ENCODE measurements at places on chromosomes 2 and 18. TPM values are rescaled to one million over a fixed set of nuclear protein-coding genes. Genes with fewer than 3 reads are reported as not detected.
A peak's percentile ranks its signal among the peaks of the same experiment; 100 is the strongest.

- H3K27me3 ChIP-seq, result no peaks in the 10 kb centered on the region
- H3K4me1 ChIP-seq, result no peaks in the 10 kb centered on the region
- no peak for DNase-seq
- no peak overlapping the region for H3K27ac ChIP-seq
Measured at GRCh38 chr2:124535816-124536215, 510.7 kb downstream of the CNTNAP5 start.

DNA sequence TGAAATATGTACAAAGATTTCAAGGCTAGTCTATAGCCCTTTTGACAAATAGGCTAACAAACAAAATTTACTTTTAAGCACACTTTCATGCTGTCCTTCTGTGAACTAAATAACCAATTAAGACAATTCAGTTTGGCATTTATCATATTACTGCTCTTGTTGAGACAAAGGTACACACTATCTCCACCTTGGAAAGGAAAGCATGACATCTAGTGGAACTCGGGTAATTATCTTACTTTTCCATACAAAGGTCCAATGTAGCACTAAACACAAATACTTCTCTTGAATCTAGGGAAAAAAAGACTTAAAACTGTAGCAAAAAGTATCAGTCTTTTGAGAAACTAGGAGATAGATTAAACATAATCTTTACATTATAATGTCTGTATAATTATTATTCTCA, 125.0 kb upstream of the CD226 start:
- H3K36me3 ChIP-seq, result peaks cover 34% of the 10 kb centered on the region
- H3K27me3 ChIP-seq, result no peaks in the 10 kb centered on the region
- no peaks in the 10 kb centered on the region for H3K4me1 ChIP-seq
- H3K4me3 ChIP-seq, result no peak overlapping the region
- no peak for DNase-seq
- H3K27ac ChIP-seq, result no peak overlapping the region

GRCh38 chr2:127080938-127081755, 25.8 kb downstream of the BIN1 start:
- peaks cover 100% of the 10 kb centered on the region for H3K4me1 ChIP-seq
- H3K27ac ChIP-seq, result peak overlapping the region; percentile 91
- no peaks in the 10 kb centered on the region for H3K36me3 ChIP-seq
- no peaks in the 10 kb centered on the region for H3K27me3 ChIP-seq
- H3K4me3 ChIP-seq, result peak overlapping the region; percentile 47
- peak; percentile 94 for DNase-seq

DNA sequence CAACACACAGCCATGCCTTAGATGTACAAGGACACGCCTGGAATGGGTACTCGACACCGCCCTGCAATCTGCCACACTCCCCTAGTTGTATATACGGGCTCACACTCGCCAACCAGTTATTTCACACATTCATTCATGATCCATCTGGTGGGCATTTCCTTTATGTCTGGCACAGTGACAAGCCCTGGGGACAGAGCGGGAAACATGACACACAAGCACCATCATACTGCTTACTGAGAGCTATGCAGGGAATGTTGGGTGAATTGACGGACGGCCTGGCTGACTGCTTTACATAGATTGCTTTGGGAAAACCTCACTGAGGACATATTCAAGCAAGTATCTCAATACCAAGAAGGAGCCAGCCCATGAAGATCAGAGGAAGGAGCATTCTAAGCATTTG, 448.0 kb upstream of the SPRED2 start:
- no peak overlapping the region for H3K4me3 ChIP-seq
- DNase-seq, result no peak
- H3K36me3 ChIP-seq, result no peaks in the 10 kb centered on the region
- H3K4me1 ChIP-seq, result no peaks in the 10 kb centered on the region

- no peak overlapping the region for H3K4me3 ChIP-seq
- no peak overlapping the region for H3K27ac ChIP-seq
- no peaks in the 10 kb centered on the region for H3K27me3 ChIP-seq
- H3K4me1 ChIP-seq, result no peaks in the 10 kb centered on the region
- H3K36me3 ChIP-seq, result peaks cover 26% of the 10 kb centered on the region
Measured at GRCh38 chr2:230230496-230231200, 5.1 kb downstream of the SP140 start.

- no peaks in the 10 kb centered on the region for H3K36me3 ChIP-seq
- no peaks in the 10 kb centered on the region for H3K4me1 ChIP-seq
- DNase-seq, result no peak
- no peaks in the 10 kb centered on the region for H3K27me3 ChIP-seq
- H3K27ac ChIP-seq, result no peak overlapping the region
Measured at GRCh38 chr2:15163326-15163725, 397.8 kb downstream of the NBAS start.

- no peak for DNase-seq
- peaks cover 82% of the 10 kb centered on the region for H3K36me3 ChIP-seq
- no peaks in the 10 kb centered on the region for H3K4me1 ChIP-seq
- no peak overlapping the region for H3K27ac ChIP-seq
- H3K4me3 ChIP-seq, result no peak overlapping the region
Measured at GRCh38 chr2:189851174-189851826, 67.0 kb downstream of the PMS1 start.

- DNase-seq, result no peak
- H3K27ac ChIP-seq, result no peak overlapping the region
- no peaks in the 10 kb centered on the region for H3K27me3 ChIP-seq
- no peaks in the 10 kb centered on the region for H3K36me3 ChIP-seq
Measured at GRCh38 chr18:26941584-26941983, 76.1 kb upstream of the AQP4 start.

DNA sequence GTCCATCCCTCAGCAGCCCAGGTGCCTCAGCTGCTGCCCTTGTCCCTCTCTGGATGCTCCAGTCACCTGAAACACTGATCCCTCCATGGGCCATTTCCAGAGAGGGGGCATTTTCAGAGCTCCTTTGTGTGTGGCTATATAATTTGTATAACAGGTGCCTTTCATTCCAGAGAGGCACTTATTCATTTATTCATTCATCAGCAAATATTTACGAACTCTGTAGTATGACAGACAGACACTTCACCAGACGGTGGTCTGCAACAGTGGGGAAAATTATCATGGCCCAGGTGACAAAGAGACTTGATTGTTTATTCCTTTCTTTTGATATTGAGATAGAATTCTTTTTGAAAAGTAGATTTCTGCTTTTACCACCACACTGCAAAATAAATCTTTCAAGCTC, 361.7 kb downstream of the TMEM182 start:
- no peak for DNase-seq
- H3K4me1 ChIP-seq, result no peaks in the 10 kb centered on the region
- H3K36me3 ChIP-seq, result no peaks in the 10 kb centered on the region

GRCh38 chr2:112942654-112943002, 31.7 kb downstream of the IL37 start:
- H3K27ac ChIP-seq, result no peak overlapping the region
- H3K4me1 ChIP-seq, result no peaks in the 10 kb centered on the region
- no peaks in the 10 kb centered on the region for H3K27me3 ChIP-seq
- DNase-seq, result no peak
- no peak overlapping the region for H3K4me3 ChIP-seq

GRCh38 chr2:64213532-64214275, 69.5 kb upstream of the PELI1 start:
- H3K27ac ChIP-seq, result peak overlapping the region; percentile 93
- H3K4me3 ChIP-seq, result no peak overlapping the region

DNA sequence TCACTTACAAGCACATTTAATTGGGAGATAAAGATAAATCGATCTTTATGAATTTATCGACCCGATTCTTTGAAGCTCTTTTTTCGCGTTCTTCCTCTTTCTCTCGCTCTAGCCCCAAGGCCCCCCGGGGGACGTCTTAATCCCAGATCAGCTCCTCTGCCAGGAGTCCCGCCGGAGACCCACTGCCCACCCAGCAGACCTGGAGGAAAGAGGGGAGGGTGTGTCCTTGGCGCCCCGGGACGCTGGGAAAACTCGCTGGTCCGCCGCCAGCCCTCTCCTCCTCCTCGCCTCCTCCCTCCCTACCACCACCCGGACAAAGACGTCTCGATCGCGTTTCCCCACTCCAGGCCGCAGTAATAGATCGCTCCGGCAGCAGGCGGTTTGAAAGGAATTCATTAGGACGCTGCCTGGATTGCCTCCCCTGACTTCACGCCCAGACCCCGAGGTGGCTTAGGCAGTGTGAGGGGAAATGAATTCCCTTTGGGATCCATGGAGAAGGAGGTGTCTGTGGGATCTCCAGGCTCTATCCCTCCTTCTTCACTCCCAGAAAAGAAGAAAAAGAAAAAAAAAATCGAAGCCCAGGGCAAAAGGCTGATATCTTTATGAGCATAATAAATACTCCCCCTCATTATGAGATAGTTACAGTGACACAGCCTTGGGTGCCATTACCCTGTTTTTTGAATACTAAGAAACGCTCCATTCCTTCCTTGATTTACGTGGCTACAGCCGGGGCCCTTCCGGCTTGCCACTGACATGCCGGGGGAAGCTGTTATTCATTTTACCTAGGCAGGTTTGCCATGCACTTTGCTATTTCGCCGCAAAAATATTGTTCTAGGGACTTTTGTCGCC, 1.8 kb upstream of the GBX2 start:
- peaks cover 58% of the 10 kb centered on the region for H3K4me1 ChIP-seq
- no peaks in the 10 kb centered on the region for H3K36me3 ChIP-seq
- no peak overlapping the region for H3K27ac ChIP-seq
- H3K27me3 ChIP-seq, result peaks cover 96% of the 10 kb centered on the region
- no peak for DNase-seq

DNA sequence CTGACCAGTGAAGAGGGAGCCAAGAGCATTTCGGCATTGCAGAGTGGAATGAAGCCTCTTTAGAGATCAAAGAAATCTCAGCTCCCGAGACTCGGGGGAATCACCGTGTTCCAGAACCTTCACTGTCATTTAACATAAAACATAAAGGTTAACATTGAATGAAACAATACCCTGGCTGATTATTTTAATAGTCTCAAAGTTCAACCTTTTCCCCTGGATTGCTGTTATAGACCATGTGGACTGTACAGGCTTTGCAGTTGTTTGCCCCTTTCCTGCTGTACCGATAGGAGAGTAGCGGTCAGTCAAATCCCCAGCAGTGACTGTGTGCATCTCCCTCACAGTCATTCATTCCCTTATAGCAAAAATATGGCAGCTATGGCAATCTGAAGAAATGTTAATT, 48.4 kb downstream of the POU3F3 start:
- H3K36me3 ChIP-seq, result no peaks in the 10 kb centered on the region
- no peak overlapping the region for H3K4me3 ChIP-seq
- no peaks in the 10 kb centered on the region for H3K4me1 ChIP-seq
- H3K27ac ChIP-seq, result no peak overlapping the region

DNA sequence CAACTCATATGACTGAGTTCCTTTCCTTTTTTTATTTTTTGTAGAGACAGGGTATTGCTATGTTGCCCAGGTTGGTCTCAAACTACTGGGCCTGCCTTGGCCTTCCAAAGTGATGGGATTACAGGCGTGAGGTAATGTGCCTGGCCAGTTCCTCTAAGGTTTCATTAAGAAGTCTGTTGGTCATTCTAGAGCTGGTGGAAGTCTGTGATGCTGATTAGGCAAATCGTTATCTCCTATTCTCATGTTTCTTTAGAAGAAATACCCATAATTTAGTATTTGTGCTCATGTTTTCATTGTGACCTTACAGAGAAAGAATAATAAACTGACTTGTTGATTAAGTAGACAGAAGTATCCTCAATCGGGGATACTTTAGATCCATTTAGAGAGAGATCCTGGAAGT, 106.1 kb upstream of the SP3 start:
- no peak overlapping the region for H3K27ac ChIP-seq
- no peak for DNase-seq
- H3K36me3 ChIP-seq, result peaks cover 17% of the 10 kb centered on the region
- peaks cover 9% of the 10 kb centered on the region for H3K4me1 ChIP-seq
- H3K4me3 ChIP-seq, result no peak overlapping the region

GRCh38 chr2:240936106-240936505, 30.0 kb downstream of the CROCC2 start:
- peak; percentile 51 for DNase-seq
- no peaks in the 10 kb centered on the region for H3K4me1 ChIP-seq
- no peaks in the 10 kb centered on the region for H3K36me3 ChIP-seq
- no peak overlapping the region for H3K27ac ChIP-seq
- no peak overlapping the region for H3K4me3 ChIP-seq

- H3K27ac ChIP-seq, result no peak overlapping the region
- H3K4me3 ChIP-seq, result no peak overlapping the region
- H3K36me3 ChIP-seq, result no peaks in the 10 kb centered on the region
- no peaks in the 10 kb centered on the region for H3K27me3 ChIP-seq
- H3K4me1 ChIP-seq, result no peaks in the 10 kb centered on the region
- no peak for DNase-seq
Measured at GRCh38 chr2:42464631-42465030, 29.2 kb downstream of the KCNG3 start.

DNA sequence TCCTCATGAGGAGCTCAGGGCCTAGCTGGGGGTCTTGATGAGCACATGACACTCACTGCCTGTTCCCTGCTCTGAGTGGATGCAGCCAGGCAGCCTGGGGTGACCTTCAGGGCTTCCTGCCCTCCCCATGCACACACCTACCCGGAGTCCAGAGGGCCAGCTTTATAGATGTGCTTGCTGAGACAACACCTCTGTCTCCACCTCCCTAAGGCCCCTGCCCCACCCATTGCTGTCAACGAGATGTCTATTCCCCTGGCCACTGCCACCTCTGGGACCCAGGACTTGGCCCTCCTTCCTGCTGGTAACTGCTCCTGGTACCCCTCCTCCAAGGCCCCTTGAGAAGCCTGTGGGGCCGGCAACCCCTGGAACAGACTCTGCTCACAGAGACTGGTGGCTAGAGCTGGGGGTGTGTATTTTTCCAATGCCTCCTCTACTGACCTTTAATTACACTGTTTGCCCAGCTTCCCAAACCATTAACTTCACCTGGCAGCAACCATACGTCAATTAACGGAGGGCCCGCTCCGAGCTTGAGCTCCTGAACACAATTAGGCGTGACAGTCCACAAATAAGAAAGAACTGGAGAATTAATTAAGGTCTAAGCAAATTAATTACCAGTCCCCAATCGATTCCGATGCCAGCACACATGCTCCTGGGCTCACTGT, 66.3 kb downstream of the EMX1 start:
- H3K27ac ChIP-seq, result no peak overlapping the region
- peak; percentile 71 for DNase-seq
- no peaks in the 10 kb centered on the region for H3K27me3 ChIP-seq
- H3K4me1 ChIP-seq, result peaks cover 13% of the 10 kb centered on the region

Gene HOXD12
- not detected for polyA plus RNA-seq

Gene DSEL
- 0.58 TPM for polyA plus RNA-seq

Gene SERPINB11
- polyA plus RNA-seq, result not detected

Gene HOXD10
- not detected for polyA plus RNA-seq

Gene NAGK
- polyA plus RNA-seq, result 127 TPM

Gene KCNF1
- polyA plus RNA-seq, result 0.91 TPM

Gene TOGARAM2
- polyA plus RNA-seq, result 3.0 TPM

Gene C2orf81
- 5.1 TPM for polyA plus RNA-seq

Gene NCKAP5
- 0.39 TPM for polyA plus RNA-seq

Gene SLC38A11
- polyA plus RNA-seq, result 8.5 TPM

Gene TMEM247
- not detected for polyA plus RNA-seq

Measured in spleen (tissue), 13 donors.